NCI-H1092 treated with DMSO at 0.1 percent for 48 hours (cell line): ENCODE measurements at places on chromosomes 6 and 20.

GRCh38 chr6:142958343-142958742, 13.4 kb upstream of the HIVEP2 start:
- DNase-seq: no peak

GRCh38 chr20:56689852-56690485, 60.9 kb downstream of the TFAP2C start:
- no peak for DNase-seq

- DNase-seq: no peak
Observed at GRCh38 chr20:10502098-10502526, 67.0 kb downstream of the SLX4IP start.

DNA sequence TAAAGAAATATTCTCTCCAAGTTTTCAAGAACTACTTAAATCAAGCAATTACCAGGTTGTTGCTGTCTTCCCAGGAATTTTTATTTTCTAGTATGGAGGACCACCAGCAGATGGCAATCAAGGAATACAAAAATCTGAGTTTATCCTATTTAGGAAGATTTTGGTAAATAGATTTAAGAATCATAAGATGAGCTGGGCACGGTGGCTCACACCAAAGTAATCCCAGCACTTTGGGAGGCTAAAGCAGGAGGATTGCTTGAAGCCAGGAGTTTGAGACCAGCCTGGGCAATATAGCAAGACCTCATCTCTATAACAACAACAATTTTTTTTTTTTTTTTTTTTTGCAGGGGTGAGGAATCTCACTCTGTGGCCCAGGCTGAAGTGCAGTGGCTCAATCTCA, 19.3 kb upstream of the SEC63 start:
- DNase-seq: peak; percentile 10

DNA sequence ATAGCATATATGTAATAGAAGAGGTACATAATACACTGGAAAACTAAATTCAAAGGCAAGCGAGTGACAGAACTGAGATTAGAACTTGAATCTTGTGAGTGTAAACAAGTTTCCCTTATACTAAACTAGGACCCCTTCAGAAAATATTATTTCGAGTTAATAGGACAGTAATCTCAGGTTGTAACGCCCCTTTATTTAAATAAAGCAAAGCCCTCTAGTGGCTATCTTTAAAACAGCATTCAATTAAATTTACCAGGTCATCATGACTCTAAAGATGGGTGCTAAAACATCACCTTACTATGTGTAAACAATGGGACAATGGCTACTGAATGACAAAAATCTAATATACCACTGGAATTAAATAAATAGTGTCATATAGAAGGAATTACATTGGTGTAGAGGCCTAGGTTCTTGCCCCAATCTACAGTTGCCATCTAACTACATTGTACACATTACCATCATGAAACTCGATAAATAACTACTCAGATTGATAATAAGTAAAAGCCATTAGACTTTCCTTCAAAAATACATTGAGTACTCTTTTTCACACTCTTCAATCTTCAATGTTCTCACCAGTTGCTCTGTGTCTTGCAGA, 255.4 kb upstream of the IRAK1BP1 start:
- DNase-seq: no peak

DNA sequence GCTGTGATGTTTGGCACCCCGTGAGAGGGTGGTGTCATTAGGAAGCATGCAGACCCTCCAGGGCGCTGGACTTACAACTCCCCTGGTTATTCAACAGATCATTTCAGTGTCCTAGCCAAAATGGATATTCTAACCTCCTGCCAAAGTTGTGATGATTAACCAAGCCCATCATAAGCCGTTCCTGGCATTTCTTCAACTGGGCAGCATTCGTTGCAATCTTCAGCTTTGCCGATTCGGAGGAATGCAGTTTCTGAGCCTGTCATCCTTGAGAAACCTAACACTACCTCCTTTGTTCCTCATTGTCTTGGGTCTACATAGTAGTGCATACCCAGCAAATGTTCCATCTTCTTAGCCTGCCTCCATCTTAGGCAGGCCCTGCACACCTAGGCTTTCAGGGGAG, 79.2 kb upstream of the MAP3K4 start:
- no peak for DNase-seq

GRCh38 chr20:32560989-32561830, 23.9 kb downstream of the NOL4L start:
- DNase-seq: peak; percentile 69

- no peak for DNase-seq
Observed at GRCh38 chr20:29079769-29080690, 2177.4 kb upstream of the DEFB115 start.

GRCh38 chr20:63106108-63106764, 99.5 kb upstream of the BHLHE23 start:
- DNase-seq: peak; percentile 14

DNA sequence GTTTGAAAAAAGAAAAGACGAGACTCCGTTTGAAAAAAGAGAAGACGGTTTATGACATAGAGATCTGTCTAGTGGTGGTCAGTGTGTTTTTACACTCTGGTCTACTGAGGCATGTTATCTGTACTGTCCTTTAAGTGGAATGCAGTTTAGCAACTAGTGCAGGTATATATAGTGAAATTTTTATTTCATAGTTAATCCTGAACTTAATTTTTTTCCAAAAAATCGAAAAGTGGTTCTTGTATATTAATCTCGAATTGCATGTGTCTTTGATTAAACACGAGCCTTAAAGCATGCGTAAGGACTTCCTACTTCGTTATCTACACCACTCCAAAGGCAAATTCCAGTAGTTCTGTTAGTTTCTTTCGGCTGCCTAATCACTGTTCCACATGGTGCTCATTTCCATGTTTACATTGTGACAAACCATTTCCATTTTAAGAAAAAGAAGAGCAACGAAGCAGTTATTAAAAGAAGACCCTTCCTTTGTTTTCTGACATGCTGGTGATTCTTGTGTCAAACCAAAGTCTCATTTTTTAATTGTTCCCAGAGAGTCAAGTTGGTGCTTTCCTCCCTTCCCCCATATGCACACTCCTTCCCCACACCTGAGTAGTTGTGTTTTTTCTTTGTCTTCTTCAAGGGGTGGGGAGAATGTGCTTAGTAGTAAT, 2.3 kb downstream of the SNX9 start:
- no peak for DNase-seq

- DNase-seq: peak; percentile 16
Observed at GRCh38 chr20:14919501-14920081, 582.2 kb upstream of the FLRT3 start.

GRCh38 chr6:169960003-169960344, 208.6 kb downstream of the ERMARD start:
- peak; percentile 43 for DNase-seq

- DNase-seq: no peak
Observed at GRCh38 chr6:11460001-11460668, 77.4 kb upstream of the TMEM170B start.

DNA sequence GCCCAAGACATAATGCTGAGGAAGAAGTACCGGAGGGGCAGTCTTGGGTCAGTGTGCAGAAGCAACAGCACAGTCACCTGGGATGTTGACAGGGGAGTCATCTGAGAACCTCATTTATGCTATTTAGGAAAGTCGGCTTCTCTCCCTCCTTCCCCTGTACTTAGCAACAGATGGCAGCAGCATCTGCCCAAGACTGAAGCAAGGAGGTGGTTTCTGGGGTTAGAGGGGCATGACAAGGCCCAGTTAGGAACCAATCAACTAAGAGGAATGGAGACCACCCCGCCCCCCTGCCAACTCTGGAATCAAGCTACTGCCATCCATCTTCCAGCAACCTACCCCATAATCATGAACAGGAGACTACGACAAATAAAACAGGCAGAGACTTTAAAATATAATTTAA, 21.7 kb downstream of the RIPK1 start:
- DNase-seq: no peak

DNA sequence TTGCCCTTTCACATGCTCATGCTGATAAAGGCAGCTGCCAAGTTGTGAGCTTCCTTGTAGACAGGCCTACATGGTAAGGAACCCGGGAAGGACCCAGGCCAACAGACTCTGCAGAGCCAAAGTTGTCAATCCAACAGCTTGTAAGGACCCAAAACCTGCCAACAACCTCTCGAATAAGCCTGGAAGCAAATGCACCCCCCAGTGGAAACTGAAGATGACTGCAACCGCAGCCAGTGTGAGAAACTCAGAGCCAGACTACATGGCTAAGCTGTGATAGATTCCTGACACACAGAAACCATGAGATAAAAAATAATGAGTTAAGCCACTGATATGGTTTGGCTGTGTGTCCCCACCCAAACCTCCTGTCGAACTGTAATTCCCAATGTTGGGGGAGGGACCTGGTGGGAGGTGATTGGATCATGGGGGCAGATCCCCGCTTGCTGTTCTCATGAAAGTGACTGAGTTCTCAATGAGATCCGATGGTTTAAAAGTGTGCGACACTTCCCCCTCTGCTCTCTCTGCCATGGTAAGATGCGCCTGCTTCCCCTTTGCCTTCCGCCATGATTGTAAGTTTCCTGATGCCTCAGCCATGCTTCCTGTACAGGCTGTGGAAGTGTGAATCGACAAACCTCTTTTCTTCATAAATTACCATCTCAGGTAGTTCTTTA, 18.8 kb upstream of the CLPSL2 start:
- no peak for DNase-seq

DNA sequence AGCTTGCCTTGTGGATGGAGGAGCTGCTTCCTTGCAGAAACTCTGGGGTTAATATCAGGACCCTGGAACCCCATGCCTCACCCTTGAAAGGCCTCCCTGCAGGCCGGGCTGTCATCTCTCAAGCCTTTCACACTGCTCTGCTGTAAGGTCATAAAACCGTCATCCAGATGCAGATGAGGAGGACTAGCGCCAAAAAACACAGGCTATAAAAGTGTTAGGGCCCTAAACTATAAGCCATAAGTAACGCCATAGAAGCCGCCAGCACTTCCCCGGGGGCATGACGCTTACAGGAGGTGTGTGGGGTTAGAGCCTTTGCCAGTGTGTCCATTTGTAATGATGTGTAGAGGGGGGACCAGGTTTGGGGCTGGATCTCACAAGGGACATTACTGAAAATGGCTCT, 47.6 kb downstream of the CDH4 start:
- no peak for DNase-seq

GRCh38 chr6:6368040-6368683, 47.7 kb upstream of the F13A1 start:
- DNase-seq: no peak

DNA sequence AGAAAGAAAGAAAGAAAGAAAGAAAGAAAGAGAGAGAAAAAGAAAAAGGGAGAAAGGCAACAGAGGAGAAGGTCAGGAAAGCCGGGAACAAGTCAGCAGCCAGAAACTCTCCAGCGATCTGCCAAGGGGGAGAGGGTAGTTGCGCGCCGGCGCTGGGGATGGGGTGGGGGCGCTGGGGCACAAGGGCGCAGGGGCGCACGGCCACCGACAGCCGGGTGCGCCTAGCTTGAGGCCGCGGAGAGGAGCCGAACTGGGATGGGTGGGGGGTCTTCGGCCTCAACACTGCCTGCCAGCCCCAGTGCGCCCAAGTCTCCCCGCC, 533 bp upstream of the RSPO3 start:
- DNase-seq: no peak

- DNase-seq: no peak
Observed at GRCh38 chr20:16620961-16621360, 47.7 kb upstream of the KIF16B start.

- DNase-seq: no peak
Observed at GRCh38 chr6:150313781-150314180, 55.0 kb upstream of the IYD start.

- no peak for DNase-seq
Observed at GRCh38 chr20:15039088-15039752, 701.8 kb upstream of the FLRT3 start.

GRCh38 chr20:37251825-37252477, 9.7 kb downstream of the GHRH start:
- DNase-seq: no peak

- no peak for DNase-seq
Observed at GRCh38 chr6:117592983-117593759, 9.1 kb downstream of the GOPC start.

DNA sequence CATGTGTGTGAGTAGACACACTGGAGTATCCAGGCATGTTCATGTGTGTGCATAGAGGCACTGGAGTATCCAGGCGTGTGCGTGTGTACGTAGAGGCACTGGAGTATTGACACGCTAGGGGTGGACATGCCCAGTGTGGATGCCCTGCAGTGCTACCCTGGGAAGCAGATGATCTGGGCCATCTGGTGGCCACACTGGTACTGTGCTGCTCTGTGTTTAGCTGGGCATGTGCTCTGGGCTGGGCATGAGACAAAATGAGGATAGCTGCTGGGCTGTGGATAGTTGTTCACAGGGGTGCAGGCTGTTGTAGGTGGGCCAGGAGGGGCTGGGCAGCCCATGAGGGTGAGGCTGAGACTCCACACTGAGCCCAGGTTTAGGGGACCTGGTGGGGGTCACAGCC, 24.0 kb upstream of the NPBWR2 start:
- DNase-seq: peak; percentile 36

DNA sequence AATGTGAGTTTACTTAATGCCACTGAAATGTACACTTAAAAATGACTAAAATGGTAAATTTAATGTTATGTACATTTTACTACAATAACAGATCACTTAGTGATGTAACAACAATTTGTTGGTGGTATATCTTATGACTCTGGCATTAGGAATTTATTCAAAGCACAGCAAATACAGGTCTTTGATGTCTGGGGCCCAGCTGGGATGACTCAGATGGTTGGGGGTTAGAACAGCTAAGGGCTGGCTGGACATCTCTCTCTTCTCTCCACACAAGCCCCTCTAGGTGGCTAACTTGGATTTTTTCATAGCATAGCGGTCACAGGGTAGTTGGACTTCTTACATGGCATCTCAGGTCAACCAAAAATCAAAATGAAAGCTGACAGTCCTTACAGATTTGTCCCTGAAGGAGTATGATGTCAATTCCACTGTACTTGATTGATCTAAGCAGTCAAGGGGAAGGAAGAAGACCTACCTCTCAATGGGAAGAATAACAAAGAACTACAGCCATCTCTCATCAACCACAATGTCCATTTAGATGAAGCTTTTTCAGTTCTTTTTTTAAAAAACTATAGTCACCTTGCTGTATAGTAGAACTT, 37.5 kb upstream of the LCA5 start:
- DNase-seq: no peak

DNA sequence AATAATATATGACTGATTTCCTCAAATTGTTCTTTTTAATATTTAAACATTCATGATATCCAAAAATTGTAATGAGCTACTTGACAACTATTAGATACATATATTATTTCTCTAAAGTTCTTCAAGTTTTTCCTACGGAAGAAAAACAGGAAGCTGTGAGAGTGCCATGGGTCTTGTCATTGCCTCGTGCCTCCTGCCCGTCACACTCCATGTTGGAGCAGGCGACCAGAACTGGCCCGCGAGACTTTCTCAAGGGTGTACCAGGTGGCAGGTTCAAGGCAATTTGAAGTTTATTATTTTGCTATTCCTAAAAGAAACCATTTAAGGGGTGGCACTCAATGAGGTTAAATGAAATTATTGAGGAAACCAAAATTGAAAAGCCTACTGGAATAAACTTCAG, 337.2 kb downstream of the HACE1 start:
- no peak for DNase-seq

GRCh38 chr20:10469056-10469455, 34.0 kb downstream of the SLX4IP start:
- DNase-seq: no peak
